ENCODE measurements at places on chromosomes 1 and 21.

DNA sequence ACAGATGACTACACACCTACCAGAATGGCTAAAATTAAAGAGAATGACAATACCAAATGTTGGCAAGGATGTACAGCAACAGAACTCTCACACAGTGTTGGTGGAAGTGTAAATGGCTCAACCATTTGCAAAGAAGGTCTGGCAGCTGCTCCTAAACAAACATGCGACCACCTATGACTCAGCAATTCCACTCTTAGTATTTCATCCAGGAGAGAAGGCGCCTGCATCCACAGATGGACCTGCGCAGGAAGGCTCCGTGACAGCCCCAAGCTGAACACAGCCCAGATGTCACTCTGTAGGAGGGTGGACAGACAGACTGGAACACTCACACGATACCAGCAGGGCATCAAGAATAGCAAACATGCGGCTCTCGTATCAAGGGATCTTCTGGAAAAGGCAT, 6.7 kb downstream of the PTTG1IP start:
- DNase-seq = no peak

DNA sequence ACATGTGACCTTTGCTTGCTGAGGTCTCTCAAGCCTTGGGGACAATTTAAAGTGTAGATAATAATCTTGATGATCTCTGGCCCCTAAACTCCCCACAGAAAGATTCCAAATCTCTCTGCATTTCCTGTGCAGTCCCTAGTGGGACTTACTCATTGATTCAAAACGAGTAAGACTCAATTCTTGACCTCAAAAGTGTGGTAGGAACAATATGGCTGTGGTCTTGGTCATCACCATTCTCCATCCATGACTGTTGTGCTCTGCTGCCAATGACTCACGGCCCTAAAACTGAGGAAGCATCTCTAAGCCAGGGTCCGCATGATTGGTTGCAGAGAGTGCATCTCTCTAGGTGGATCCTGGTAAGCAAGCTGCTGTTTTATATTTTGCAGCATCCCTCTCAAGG, 268.0 kb downstream of the PTGER3 start:
- DNase-seq = no peak

DNA sequence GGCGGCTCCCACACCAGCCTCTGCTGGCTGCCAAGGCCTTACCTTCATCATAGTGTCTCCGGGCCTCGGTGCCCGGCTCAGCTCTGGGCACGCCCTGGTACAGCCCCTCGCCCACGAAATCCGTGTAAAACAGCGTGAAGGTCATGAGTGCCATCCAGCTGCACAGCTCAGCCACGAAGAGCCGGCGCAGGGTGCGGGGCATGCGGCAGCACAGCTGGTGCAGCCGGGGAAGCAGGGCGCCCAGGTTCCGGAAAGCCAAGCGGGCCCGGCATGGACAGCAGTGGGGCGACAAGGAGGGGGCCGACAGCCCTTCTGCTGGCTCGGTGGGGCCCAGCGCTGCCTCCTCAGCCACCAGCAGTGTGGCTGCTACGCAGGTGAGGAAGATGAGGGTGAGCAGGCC, 17.5 kb downstream of the SLC45A3 start:
- no peak for DNase-seq

DNA sequence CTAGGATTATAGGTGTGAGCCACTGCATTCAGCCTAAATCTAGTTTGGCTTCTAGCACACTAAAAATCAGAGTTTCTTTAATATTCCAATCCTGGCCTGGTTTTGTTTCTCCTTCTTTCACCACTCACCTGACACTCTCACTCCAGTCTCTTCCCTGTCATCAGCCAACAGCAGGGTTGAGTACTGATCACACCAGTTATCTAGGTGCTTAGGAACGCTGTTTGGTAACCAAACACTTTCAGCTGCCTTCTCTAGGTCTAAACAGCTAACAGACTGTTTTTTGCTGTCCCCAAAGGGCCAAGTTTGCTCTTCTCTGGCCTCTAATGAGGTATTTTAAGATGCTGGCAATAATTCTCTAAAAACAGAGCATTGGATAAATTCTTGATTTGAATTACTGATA, 17.7 kb upstream of the FRRS1 start:
- no peak for DNase-seq

DNA sequence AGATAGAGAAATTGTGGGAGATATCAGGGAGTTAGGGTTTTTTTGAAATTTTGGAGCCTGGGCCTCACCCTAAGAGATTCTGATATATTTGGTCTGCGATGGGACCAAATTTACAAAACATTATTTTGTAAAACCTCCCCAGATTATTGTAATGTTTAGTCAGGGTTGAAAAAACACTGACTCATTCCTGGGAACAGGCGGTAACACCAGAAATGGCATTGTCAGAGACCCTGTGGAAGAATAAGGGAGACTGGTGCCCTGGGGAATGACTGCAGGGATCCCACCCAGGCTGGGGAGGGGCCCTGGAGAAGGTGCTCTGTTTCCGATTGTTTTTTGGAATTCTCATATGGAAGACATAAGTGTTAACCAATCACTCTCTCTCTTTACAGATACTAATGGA, 13.1 kb upstream of the STRIP1 start:
- DNase-seq = no peak

DNA sequence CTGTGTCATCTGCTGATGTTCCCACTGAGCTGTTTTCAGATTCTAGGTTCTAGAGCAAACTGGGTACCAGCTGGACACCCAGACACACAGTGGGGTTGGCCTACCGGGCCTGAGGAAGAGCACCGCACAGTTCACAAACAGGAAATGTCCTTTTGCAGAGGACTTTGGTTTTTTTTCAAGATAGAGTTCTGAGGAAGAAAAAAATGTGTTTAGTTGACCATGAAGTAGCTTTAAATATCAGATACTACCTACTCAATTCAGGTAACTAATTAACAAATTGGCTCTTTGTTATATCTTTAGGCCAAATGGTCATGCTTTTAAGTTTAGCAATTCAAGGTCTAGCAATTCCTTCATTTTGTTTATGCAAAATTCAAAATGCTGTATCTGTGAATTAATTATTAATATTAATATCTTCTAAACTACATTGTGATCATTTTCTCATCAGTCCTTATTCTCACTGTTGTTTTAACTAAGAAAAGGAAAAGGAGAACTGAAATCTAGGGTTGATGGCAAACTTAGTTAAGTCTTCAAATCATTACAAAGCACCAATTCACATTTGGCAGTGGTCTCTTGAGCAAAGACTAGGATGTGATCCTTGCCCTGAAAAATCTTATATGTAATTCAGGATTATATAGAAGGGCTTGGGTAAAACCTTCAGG, 17.2 kb upstream of the NCF2 start:
- no peak for DNase-seq

- DNase-seq = no peak
Observed at GRCh38 chr1:99935534-99935933, 34.3 kb upstream of the SLC35A3 start.

DNA sequence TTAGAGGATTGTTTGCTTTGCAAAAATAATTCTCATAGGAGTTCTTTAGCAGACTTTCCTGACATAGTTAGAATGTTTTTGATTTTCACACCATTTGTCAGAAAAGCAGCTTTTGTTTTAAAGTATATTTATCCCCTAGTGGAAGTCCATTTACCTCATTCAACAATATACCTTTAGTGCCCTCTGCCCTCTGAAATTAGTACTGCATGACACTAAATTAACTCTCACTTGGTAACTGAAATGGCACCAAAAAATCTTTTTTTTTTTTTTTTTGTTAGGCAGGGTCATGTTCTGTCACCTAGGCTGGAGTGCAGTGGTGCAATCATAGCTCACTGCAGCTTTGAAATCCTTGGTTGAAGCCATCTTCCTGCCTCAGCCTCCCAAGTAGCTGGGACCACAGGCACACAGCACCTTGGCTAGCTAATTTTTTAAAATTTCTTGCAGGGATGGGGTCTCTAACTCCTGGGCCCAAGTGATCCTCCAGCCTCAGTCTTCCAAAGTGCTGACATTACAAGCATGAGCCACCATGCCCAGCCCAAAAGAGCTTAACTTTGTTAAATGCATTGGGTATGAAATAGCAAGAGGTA, 13.6 kb downstream of the LRRC42 start:
- no peak for DNase-seq

DNA sequence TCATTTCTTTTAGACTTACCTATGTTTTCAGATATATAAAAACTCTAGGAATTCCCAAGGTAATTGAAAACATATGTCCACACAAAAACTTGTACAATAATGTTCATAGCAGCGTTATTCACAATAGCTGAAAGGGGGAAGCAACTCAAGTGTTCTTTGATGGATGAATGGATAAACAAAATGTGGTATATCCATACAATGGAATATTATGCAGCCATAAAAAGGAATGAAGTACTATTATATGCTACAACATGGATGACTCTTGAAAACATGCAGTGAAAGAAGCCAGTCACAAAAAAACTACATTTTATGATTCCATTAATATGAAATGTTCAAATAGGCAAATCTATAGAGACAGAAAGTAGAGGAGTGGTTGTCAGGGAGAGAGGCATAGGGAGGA, 62.2 kb upstream of the WDR26 start:
- DNase-seq = no peak

DNA sequence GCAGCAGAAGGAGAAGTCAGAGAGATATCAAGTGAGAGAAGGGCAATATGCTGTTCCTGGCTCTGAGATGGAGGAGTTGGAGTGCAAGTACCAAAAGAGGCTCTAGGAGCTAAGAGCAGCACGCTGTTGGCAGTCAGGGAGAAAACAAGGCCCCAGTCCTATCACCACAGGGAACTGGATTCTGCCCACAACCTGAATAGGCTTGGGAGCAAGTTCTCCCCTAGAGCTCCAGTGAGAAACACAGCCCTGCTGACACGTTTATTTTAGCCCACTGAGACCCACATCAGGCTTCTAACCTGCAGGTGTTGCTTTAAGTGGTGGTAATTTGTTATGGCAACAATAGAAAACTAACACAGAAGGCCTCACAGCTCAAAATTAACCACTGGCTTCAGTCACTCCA, 31.8 kb upstream of the ZNF644 start:
- no peak for DNase-seq

GRCh38 chr1:8733484-8733883, 84.0 kb downstream of the RERE start:
- DNase-seq = no peak

GRCh38 chr1:46130606-46131005, 1.8 kb downstream of the PIK3R3 start:
- DNase-seq = no peak

DNA sequence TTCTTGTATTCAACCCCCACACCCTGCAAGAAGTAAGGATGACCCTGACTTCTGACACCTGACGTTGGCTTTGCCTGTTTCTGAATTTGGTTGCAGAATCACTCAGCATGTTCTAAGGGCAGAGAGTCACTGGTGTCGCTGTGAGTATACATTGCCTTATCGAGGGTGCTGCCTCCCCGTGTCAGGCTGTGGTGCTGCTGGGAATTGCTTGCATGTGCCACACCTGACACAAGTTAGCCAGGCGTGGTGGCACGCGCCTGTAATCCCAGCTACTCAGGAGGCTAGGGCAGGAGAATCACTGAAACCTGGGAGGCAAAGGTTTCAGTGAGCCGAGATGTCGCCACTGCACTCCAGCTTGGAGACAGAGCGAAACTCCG, 45.9 kb downstream of the WDR4 start:
- DNase-seq = no peak

- no peak for DNase-seq
Observed at GRCh38 chr1:206476591-206476990, 6.3 kb downstream of the IKBKE start.

- DNase-seq = peak; percentile 55
Observed at GRCh38 chr21:43639470-43640353, 19.6 kb downstream of the HSF2BP start.

GRCh38 chr1:79055856-79056255, 49.3 kb upstream of the ADGRL4 start:
- DNase-seq = no peak

DNA sequence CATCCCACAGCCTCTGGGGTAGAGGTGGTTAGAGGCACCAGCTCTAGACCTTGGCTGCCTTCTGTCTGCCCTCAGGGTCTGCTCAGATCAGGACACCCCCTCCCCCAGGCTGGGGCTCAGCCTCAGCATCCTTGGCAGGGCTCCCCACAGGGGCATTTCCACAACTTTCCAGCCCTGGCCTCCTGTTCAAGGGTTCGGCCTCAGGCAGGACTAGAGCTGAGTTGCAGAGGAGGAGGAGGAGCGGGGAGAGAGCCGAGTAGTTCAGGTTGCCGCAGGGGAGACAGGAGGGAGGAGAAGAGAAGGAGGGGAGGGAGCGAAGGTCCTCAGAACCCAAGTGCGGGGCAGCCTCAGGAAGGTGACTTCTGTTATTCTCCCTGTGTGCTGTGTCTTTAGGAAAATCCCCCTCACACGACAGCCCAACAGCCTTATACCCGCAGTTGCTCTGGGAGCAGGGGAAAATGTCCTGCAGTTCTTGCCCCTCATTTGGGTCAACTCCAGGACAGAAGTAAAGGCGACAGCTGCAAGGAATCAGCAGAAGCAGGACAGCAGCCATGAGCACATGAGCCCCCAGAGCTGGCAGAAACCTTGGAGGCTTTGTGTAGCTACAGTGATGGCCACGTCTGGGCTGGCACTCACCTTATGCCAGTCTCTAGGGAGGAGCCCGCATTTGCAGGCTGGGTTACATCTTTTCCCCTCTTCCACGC, 46.5 kb upstream of the TENT5B start:
- DNase-seq = no peak

DNA sequence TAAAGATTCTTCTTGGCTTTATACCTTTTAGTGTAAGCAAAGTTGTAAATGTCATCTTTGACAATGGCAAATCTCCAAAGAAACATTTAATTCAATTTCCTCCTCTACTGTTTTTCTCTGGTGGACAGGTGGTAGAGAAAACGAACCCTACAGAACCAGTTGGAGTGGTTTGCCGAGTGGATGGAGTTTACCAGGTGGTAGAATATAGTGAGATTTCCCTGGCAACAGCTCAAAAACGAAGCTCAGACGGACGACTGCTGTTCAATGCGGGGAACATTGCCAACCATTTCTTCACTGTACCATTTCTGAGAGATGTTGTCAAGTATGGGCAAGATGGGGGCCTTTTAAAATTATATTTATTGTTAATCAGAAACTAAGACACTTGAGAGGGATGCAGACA, 25.8 kb downstream of the UAP1 start:
- no peak for DNase-seq

DNA sequence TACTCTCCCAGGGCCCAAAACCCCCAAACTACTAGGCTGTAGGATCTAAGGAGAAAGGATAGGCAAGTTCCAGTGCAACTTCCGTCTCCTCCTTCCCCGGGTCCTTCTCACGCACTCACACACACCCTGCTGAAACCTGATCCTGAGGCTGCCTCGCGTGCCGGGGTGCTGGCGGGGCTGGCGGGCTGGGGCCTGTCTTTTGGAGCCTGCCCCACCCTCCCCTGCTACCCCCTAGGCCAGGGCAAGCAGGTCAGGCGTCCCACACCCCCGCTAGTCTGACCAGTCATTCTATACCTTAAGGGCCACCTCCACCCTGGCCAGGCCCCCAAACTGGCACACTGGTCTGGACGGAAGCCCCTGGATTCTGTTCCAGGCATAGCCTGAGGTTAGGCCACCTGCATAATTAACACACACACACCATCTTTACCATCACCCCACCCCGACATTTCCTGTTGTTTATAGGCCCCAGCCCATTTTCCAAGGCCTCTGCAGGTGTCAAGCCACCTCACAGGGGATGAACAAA, 48.3 kb upstream of the ARTN start:
- no peak for DNase-seq
